ENCODE measurements at places on chromosomes 6 and 20.

DNA sequence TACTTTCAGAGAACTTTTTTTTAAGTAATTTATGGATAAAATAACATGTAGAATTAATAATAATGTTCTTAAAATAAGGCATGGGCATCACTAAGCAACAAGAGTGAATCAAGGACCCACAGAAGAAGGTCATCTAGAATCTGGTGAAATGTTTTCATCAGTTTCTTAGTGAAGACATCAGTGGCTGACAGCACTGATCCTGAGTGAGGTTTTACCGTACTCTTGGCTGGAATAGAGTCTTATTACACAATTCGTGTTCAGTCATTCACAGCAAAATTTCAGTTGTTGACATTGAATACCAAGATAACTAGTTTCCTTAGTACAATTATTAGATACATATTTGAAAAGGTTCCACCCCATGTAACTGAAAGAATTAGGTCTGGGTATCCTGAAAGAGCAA, 140.4 kb downstream of the C6orf58 start:
- DNase-seq: no peak

DNA sequence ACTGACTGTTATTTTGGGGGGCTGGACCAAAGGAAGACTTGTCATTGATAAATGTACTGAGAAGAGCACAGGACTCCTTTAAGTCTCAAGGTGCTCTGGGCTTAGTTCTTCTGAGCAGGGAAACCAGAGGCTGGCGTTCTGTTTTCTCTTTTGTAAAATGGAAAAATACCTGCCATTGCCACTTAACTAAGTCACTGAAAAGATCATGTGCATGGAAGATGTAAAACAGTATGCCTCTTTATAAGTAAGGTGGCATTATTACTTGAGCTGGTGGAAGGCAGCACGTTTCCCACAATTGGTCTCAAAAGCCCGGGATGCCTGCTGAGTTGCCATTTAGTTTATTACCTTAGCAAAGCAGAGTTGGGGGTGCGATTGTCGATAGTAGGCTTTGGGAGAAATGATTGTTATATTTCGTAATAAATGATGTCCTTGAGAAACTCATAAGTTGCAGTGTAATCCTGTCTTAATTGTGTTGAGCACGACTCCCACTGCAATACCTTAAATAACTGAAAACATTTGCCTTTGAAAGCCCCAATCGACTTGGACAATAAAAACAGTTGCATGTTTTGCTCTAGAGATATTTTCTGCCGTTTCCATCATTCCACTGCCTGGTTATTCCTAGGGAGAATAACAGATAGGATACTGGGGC, 3.6 kb downstream of the JARID2 start:
- no peak for DNase-seq

- DNase-seq: no peak
Observed at GRCh38 chr6:107423474-107423990, 35.8 kb downstream of the PDSS2 start.

DNA sequence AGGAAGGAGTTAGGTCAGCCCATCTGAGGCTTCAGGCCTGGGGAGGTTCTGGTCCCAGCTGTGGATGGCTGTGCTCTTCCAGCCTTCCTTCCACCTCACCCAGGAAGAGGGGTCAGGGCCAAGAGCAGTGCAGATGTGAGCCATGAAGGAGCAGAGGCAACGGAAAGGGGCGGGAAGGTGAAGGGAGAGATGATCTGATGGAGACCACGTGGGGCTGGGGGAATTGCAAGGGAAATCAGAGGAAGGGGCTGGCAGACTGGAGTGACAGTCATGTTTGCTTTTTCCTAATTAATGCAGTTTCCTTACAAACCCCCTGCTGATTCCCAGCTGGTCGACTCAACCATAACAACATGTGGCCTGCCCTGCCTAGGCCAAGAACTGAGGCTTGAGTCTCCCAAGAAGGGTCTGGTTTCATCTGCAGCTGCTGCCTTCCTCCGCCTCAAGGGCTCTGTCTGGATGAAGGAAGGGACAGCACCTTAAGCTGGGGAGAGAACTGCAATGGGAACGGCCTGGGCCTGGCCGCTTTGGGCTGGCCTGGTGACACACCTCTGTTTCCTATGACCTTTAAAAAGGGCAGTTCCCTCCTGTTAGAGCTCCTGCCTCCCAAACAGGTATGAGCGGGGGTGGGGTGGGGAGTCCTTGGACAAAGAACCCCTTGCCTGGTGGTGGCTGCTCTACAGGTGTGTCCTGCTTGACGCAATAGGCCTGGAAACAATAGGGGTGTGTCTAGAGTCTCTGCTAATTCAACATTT, 7.8 kb upstream of the MRPS18A start:
- no peak for DNase-seq

- DNase-seq: no peak
Observed at GRCh38 chr6:129684323-129684884, 25.6 kb downstream of the ARHGAP18 start.

GRCh38 chr20:36989797-36990196, 38.3 kb upstream of the SAMHD1 start:
- no peak for DNase-seq

- no peak for DNase-seq
Observed at GRCh38 chr6:1544603-1545002, 65.1 kb upstream of the FOXC1 start.

DNA sequence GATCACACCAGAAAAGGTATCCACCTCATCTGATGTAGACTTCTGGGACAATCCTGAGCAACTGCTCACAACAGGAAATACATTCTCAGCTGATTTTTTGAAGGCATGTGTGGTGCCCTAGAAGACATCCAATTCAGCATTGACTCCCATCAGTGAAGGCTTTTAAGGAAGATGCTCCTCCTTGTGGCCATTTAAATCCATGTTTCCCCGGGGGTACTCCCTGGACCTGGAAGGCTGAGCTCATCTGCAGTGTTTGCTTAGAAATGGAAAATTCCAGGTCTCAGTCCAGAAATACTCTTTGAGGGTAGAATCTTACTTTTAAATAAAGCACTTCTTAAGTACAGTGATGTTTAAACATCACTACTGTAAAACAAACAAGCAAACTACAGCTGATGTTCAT, 195.5 kb upstream of the PDE10A start:
- no peak for DNase-seq

GRCh38 chr20:5528261-5528660, 211.5 kb upstream of the PROKR2 start:
- DNase-seq: no peak

- DNase-seq: no peak
Observed at GRCh38 chr6:34524499-34524898, 31.6 kb downstream of the SPDEF start.

DNA sequence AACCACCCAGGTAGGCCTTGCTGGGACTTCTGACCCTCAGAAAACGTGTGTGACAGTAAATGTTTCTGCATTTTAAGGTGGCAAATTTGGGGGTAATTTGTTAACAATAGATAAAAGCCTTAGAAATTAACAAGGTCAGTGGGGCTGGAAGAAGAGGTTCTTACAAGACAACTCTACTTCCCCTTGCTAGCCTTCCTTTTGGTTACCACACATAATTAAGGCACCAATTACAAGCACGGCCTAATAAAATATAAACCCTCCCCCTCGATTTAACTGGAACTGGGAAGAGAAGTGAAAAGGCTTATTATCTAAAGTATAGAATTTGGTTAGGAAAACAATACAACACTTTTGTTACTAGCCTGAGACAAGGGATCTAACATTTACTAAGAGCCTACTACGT, 38.8 kb downstream of the ELOVL5 start:
- DNase-seq: no peak

DNA sequence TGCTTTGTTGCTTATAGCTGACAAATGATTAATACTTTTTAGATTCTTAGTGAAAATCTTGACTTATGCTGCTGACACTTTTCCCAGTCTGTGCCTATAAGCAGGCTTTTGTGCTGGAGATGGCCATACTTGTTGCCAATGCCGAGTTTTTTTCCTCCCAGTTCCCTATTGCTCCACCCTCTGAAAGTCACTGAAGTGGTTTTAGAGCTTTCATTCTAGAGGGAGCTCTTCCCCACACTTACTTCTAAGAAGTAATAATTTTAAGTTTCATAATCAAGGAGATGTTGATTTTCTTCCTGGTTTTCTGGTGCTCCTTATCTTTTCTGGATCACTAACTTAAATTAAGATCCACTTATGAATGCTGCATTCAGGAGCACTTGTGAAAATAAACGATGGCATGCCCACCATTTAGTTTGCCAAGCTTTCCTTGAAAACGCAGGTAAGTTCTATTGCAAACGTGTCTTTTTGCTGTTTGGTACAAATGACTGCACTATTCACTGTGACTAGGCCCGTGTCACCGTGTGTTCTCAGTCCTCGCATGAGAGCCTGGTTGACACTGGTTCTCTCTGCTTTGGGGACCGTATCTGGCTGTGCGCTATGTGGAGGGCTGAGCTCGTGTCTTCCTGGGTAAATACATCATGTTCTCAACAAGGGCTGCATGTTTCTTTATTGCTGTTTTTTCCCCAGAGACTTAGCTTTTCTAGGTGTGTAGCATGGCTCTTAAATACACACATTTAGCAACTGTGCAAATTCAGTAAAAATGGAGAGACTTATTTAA, 50.2 kb downstream of the GFRA4 start:
- DNase-seq: no peak

- no peak for DNase-seq
Observed at GRCh38 chr20:63743210-63743970, 3.8 kb downstream of the SLC2A4RG start.

GRCh38 chr6:53986165-53986720, 125.0 kb upstream of the MLIP start:
- DNase-seq: no peak

GRCh38 chr6:55704421-55704820, 125.4 kb upstream of the HMGCLL1 start:
- no peak for DNase-seq

DNA sequence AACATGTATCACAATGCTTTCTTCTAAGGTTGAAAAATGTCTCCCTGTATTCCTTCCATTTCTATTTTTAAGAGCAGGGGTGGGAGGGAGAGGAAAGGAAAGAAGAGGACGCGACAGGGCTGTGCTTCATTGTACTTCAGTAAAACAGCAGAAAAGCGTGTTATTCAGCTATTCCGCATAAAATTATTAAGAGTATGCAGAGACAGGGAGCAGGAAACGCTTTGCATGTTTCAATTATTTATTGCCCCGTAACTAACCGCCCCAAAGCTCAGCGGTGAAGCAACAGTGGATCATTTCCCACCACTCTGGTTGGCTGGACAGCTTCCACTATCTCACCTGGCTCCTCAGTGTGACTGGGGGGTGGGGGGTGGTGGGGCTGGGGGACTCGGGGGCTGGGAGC, 188.9 kb downstream of the TTLL2 start:
- no peak for DNase-seq

- no peak for DNase-seq
Observed at GRCh38 chr20:32431457-32431856, 73.3 kb downstream of the ASXL1 start.

Measured in CD4-positive, alpha-beta T cell treated with Interleukin-6 at 100 ng/mL for 8 hours (primary cell).